Stimulated activated CD4-positive, alpha-beta T cell treated with anti-CD3 and anti-CD28 coated beads, Interleukin-4, amount 100 ng/mL, for 1 hour (primary cell): ENCODE measurements at places on chromosomes 16 and 17.

GRCh38 chr17:74779948-74780400 lies 3.8 kb upstream of the NAT9 start:
- DNase-seq, result peak; percentile 34

GRCh38 chr17:45032174-45032541 lies 19.3 kb downstream of the DCAKD start:
- DNase-seq, result no peak

DNA sequence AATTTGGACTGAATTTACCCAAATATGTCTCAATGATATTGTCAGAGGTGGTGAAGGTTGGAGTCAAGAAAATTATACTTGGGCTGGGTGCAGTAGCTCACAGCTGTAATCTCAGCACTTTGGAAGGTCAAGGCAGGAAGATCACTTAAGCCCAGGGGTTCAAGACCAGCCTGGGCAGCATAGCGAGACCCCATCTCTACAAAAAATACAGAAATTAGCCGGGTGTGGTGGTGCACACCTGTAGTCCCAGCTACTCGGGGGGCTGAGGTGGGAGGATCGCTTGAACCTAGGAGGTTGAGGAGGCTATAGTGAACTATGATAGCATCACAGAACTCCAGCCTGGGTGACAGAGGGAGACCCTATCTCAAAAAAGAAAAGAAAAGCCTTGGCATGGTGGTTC lies 40.9 kb downstream of the LAT start:
- DNase-seq, result no peak

DNA sequence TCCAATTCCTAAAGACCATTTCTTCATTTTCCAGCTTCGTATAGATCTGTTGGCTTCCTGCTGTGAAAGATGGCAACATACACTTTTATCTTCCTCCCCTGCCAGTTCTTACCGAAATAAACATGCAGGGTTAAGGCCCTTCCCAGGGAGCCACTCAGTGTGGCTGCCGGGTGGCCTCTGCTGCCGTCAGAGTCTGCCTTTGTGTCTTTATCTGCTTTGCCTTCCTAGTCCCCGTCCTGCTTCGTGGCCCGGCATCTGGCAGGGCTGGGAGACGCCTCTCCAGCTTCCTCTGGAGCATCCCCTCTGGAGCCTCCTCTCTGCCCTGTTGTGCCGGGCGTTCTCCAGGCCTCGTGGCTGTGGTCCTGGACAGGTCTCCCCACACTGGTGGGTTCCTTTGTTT lies 30.3 kb upstream of the CAPN15 start:
- no peak for DNase-seq

DNA sequence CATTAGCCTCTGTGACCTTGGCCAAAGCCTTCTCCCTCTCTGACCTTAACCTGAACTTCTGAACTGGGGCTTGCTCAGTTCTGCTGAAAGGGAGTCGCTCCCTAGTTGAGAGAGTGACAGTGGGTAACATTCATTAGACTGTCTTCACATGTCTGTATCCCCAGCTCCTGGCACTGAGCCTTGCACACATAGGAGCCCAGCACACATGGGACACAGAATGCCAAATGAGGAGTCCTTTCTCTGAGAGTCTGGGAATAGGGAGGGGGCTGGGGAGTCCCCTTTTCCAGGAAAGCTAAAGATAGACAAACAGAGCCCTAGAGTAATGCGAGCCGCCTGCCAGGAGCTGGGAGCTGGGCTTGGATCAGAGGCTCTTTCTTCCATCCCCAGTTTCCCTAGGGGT lies 2.5 kb downstream of the TAC4 start:
- no peak for DNase-seq

- no peak for DNase-seq
These were observed 40.5 kb upstream of the KLHDC4 start for GRCh38 chr16:87806261-87806640.

- no peak for DNase-seq
These were observed 33.2 kb downstream of the MRC2 start for GRCh38 chr17:62660629-62661118.

- no peak for DNase-seq
These were observed 611 bp upstream of the ANKRD40 start for GRCh38 chr17:50708050-50709000.

GRCh38 chr17:42850954-42851353 lies at the start of gene AOC3:
AOC3 (plus strand) TSS chr17:42851199; CDS start chr17:42851344, 145 bp downstream.
- DNase-seq, result no peak

DNA sequence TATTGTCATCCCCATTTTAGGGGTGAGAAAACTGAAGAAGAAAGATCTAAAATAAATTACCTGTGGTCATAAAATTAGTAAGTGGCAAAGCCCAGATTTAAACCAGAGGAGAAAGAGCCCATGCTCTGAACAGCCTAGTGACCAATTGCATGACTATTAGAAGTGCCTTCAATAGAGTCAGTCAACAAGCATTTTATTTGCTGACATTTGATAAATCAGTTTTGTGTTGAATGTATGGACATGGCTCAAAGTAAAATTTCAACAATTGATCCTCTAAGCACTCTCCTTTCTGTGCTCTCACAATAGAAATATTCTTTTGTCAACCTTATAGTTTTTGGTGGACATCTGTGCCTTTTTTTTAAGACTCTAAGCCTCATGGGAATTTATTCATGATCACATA lies 572.9 kb upstream of the SOX9 start:
- no peak for DNase-seq

- DNase-seq, result no peak
These were observed 26.1 kb downstream of the PIEZO1 start for GRCh38 chr16:88758944-88759244.
